GM20000 (cell line): ENCODE measurements at places on chromosomes 16 and 17.

DNA sequence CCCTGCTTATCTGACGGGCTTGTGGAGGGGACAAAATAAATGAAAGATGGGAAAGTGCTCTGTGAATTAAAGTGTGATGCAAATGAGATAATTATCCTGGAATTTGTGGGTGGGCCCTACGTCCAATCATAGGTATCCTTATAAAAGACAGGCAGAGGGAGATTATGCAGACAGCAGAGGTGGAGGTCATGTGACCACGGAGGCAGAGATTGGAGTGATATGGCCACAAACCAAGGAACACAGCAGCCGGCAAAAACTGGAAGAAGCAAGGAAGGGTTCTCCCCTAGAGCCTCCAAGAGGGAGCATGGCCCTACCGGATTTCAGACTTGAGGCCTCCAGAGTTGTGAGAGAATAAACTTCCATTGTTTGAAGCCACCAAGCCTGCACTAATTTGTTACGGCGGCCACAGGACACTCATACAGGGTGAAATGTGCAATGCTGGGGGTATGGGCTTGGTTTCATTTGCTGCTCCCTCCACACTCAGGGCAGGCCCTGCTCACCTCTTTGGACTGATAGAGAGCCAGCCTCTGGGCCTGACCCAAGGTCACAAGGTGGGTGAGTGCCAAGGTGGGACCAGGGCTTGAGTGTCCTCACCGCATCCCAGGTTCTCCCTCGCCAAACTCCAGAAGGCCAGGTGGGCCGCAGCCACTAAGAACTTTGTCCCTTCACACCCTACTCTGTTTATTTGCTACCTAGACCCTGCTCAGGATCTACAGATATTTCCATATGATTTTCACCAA lies 149.6 kb upstream of the TNRC6C start:
- no peak for DNase-seq

DNA sequence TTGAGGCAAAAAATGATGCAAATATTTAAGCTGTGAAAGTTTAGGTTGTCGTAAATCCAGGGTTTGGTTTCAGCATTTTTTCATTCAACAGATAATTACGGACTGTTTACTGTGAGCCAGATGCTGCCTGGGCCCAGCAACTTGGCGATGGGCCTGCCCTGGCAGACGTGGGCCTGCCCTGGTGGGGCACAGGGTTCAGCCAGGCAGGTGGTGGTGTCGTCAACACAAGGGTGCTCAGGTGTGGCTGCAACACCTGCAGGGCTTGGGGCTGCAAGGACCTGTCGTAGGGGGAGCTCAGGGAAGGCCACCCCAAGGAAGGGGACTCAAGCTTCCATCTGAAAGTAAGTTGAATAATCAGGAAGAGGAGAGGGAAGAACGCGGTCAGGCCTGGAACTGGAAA lies 15.1 kb downstream of the ZC3H18 start:
- no peak for DNase-seq

GRCh38 chr17:77741109-77741508 lies 217.4 kb upstream of the TNRC6C start:
- DNase-seq: no peak

DNA sequence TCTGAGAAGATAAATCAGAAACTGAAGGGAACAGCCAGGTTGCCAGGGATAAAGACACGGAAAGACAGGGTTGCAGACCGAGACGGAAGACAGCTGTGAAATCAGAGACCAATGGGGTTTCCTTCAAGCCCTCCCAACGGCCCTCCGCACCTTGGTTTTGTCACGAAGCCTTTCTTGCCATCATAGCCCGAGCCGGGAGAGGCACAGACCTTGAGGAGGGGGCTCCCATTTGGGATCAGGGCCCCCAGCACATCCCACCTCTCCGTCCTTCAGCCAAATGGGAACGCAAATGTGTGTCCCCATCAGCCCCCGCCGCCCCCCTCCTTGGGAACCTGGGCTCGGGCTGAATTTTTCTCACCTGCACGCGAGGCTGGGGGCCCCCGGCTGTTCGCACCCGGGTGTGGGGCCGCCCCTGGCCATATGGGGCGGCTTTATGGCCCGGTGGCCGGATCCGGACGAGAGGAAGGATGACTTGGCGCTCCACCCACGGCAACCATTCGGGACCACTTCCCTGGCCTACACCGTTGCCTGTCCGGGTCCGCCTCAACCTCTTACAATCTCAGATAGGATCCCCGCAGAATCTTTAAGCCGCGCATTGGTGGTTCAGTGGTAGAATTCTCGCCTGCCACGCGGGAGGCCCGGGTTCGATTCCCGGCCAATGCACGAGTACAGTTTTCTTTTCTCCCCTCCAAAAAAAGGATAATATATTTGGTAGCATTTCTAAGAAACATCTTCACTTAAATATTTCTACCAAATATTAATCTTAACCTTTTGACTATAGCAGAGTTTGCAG lies 1.4 kb upstream of the HES7 start:
- peak; percentile 86 for DNase-seq

GRCh38 chr17:27240802-27241155 lies 53.1 kb upstream of the WSB1 start:
- DNase-seq: no peak

DNA sequence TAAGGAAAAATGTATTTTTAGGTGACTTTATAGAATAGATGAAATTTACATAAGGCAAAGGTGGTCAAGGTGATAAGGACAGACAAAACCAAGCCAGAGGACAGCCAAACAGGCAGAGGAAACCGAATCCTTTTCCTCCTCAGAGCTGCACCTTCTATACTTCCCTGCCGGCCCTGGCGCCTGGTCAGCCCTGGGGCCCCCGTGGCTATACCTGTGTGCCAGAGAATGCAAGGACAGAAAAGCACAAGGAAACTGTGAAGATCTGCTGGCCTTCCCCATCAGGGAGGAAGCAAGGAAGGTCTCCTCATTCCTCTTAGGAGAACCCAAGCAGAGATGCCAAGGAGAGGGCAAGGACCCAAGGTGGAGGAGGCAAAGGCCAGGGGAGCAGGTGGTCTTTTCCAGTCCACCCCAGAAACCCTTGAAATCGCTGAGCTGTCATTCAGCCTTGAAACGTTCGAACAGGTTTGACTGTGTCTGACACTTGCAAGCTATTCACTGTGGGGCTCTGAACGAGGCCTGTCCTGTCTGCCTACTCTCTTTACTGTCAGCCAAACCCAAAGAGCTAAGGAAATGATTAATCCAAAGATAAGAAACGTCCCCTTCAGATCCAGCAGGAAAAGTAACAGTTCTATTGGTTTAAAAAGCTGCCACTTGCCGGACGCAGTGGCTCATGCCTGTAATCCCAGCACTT lies 114.4 kb downstream of the XYLT1 start:
- no peak for DNase-seq

- no peak for DNase-seq
Measured at GRCh38 chr17:36506249-36506826, 19.9 kb downstream of the ZNHIT3 start.

DNA sequence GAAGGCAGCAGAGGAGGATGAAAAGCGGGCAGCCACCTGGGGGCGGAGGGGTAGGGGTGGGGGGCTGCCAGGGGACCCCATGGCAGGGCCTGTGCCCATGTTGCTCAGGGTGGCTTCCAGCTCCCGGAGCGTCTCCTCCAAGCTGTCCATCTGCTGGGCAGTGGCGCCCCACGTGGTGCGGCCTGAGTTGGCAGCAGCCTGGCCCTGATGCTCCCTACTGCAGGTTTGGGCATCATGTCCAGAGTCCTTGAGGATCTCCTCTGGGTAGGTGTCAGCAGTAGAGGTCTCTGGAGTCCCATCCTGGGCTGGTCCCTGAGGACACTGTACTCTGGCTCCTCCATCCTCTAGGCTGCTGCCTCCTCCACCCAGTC lies 60.9 kb downstream of the SRCIN1 start:
- no peak for DNase-seq
